NCI-H1694 treated with DMSO at 0.1 percent for 48 hours (cell line): ENCODE measurements at places on chromosomes 3 and 15.

GRCh38 chr15:93900476-93901400, 330.6 kb upstream of the MCTP2 start:
- DNase-seq, result no peak

DNA sequence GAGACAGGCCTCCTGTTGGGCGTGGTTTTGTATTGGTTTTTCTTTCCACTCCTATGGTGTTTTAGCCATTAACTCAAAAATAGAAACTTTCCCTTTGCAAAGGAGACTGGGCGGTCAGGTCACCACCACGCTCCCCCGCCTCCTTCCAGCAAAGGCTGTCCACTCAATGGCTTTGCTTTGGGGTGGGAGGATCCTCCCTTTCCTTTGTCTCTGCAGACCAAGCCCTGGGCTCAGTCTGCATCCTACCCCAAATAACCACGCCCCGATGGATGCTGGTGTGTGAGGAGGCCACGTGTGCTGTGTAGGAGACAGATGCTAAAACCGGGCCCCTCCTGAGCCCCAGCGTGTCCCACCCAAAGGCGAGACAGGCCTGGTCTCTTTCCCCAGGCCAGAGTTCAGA, 68.5 kb downstream of the GRIP2 start:
- no peak for DNase-seq

GRCh38 chr15:57563416-57563815, 28.3 kb upstream of the MYZAP start:
- no peak for DNase-seq

DNA sequence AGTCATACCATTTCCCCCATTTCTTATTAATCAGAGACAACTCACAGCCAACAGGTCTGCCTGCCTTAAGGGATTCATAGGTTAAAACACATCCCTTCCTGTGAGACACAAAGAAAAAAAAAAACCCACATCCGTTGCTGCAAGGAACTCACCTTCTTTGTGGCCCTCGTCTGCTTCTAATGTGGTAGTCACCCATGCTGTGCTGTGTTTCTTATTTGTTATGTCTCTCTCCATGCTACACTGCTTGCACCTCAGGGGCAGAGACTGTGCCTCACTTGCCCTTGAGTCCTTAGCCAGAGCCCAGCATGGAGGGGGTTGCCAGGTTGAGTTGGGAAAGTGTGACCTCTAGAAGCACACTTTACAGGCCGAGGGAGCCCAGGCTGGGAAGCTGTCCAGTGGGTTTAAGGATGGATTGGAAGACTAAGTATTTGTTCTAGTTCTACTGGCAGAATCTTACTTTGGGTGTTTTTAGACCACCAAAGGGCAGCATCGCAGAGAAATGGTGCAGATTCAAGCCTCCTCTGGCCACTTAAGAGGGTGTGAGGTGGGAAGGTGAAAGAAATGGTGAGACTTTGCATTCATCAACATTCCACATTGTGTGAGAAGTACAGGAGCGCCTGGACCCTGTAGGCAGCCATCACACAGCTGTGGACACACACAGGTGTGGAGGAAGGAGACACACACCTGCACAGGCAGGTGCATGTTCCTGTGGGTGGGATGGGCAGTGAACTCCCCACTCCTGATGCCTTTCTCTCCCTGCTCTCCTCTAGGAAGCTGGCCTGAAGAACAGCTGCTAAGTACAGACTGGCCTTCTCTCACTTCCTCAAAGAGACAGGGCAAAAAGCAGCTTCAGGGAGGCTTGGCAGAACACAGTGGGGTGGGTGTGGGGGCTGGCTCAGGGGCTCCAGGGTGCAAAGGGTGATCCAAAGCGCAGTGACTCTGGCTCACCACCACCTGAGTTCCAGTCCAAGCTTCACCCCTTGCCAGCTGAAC, 48.8 kb downstream of the GLB1 start:
- no peak for DNase-seq

GRCh38 chr15:65245096-65245856, 34.0 kb upstream of the CILP start:
- DNase-seq, result no peak
